ENCODE measurements at places on chromosomes 5 and 9.

DNA sequence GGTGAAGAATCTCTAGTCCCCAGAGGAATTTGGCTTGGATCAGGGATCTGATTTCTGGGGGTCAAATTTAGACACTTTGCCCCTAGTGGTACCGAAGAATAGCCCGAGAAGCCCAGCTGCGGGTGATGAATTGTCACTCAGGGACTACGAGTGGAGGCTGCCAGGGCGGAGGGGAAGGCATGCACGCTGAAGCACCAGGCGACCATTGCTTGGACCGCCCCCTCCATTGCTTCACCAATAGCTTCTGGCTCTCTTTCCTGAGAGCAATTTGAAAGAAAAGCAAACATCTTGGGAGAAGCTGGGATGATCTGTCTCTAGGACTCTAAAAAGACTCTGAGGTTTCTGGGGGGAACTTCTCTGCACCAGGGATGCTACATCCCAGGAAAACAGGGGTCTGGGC is 137.6 kb downstream of the CRB2 start:
- DNase-seq, result no peak

GRCh38 chr9:137253717-137254623 is 1.2 kb upstream of the NELFB start:
- peak; percentile 64 for DNase-seq

DNA sequence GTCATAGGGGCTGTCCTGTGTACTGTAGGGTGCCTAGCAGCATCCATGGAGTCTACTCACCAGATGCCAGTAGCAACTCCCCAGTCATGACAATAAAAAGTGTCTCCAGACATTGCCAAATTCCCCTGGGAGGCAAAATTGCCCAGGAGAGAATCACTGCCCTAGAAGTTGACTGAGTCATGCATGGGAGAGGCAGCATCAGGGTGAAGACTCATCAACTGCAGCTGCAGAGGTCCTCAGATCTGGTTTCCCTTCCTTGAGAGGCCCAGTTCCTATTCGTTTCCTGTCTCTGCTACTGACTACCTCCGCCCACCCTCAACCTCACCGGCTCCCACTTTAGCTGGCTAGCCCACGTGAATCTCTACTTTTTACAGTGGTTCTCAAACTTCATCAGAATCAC is 88.6 kb upstream of the AGXT2 start:
- no peak for DNase-seq

DNA sequence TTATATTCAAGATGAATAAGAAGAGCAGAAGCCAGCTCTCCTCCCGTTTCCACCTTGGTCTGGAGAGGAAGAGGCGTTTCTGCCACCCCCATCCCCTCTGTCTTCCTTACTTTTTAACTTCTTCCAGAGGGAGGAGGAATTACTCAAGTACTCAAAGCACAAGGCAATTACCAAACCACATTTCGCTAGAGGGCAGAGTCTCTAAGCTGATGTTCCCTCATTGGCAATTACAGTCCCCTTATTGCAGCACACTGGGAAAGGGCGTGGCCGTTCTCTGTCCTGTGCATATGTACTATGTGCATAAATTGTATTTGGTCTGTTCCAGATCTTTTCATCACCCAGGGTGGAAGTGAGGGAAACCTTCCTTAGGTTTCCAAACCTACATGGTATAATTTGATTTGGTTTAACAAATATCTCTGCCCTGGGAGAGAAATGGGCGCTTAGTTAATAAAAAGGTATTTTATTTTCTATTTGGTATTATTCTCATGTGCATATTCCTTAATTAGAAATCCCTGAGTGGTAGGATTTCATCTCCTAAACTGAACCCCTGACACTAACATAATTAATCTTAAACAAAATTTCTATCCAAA is 29.8 kb upstream of the ALDOB start:
- no peak for DNase-seq
